ENCODE measurements at places on chromosomes 7 and 10.
A peak's percentile ranks its signal among the peaks of the same experiment; 100 is the strongest.

DNA sequence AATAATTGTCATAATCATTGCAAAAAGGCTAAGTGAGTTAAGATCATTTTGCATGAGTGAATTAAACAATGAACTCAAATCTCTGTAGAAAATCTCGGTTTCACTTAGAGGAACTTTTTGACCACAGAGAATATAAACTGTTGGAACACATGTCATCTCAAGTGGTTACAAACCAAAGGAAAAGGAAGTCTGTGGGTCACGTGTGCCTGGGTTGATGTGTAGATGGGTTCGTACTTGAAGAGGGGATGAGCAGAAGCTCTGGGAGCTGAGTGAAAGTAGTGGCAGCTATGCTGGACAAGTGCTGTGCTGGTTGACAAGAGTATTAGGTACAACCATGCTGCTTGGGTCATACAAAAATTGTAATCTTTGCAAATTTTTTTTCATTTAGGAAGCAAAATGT, 35.0 kb downstream of the GLRX3 start:
- DNase-seq = no peak

- no peak for DNase-seq
These were observed 10.7 kb upstream of the KMT2E start for GRCh38 chr7:105003275-105003674.

DNA sequence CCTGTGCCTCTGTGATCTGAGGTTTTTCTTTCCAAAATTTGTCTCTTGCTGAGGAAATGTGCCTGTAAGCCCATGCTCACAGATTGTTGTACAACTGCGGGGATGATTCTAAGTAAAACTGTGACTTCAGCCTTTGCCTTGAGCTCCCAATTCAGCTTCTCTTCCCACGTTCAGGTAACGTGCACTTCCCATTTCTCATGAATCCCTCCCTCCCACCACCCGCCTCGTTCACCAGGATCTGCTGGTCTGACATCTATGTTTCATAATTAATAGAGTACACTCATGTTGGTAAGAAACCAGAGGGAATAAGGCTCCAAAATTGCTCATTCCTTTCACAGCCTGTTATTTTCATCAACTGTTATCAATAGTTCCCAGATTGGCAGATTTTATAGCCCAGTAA, 332.6 kb upstream of the TPK1 start:
- no peak for DNase-seq

- no peak for DNase-seq
These were observed 114.2 kb downstream of the SFMBT2 start for GRCh38 chr10:7296648-7297047.

DNA sequence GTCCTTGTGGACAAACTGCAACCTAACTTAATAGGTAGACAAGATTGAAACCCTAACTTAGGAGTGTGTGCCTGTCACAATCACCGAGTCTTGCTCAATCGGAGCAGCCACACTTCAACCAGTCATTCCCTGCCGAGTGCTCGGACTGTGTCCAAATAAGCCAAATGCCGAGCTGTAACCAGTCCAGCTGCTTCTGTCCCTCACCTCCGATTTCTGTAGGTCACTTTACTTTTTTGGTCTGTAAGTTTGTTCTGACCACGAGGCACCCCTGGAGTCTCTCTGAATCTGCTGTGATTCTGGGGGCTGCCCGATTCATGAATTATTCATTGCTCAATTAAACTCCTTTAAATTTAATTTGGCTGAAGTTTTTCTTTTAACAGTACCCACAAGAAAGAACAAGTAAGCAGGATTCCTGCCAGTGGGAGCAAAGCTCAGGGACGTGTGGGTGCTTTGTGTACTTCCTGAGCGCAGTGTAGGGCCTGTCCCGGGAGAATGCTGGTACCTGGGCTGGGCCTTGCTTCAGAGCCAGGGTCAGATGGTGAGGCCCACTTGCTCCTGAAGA, 140.1 kb downstream of the ACTR3B start:
- no peak for DNase-seq

DNA sequence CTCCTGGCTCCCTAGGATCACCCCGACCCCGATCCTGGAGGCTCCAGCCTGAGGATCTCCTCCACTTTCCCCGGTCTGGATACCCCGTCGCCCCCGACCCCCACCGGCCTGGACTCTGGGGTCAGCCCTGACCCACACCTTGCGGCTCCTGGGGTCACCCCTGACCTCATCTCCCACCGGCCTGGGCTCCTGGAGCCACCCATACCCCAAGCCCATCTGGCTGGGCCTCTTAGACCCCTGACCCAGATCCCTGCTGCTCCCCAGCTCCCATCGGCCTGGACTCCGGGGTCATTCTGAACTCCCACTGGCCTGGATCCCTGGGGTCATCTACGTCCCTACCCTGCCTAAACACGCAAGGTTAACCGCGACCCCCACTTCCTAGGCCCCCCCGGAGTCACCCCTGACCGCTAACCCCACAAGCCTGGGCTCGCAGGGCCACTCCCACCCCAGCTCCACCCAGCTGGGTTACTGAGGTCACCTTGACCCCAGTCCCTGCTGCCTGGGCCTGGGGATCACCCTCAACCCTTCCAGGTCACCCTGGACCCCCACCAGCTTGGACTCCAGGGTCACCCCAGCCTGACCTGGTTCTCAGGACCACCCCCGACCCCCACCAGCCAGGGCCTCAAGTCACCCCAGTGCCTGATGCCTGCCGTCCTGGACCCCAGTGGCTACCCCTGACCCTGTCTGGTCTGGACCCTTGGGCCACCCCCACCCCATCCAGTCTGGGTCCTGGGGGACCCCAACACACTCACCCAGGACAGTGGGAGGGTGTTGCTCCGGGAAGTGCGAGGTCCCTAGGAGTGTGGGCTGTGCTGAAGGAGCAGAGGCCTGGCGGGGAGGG, 1.2 kb downstream of the FOXK1 start:
- DNase-seq = no peak

GRCh38 chr7:5195157-5195556, 5.1 kb downstream of the WIPI2 start:
- DNase-seq = no peak

DNA sequence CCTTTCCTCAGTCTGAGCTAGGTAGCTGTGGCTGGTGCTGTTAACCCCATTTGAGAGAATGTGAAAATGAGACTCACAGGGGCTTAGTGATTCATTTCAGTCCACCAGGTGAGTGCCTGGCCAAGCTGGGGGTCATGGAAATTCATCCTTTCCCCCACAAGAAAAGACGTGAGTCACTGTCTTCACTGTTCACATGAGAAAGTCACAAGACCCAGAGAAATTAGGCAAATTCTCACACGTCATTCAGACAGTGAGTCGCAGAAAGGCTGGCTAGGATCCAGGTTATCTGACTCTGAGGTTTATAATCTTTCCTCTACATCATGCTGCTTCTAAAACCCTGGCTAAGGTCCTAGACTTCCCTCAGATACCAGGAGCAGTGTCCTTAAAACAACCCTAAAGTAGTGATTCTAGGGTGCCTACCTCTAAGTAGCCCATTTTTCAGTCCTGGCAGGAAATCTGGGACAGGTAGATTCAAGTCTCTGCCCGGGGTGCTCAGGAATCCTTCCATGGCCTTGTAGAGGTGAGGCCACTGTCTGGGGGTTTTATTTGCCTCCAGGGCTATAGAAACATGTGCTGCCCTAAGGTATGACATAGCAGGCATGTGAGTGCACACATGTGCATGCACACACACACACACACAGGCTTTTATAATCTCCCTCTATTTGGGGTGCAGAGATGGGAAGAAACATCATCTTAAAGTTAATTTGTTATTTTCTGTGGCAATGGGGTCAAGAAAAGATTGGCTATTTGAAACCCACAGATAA, 427.9 kb upstream of the CELF2 start:
- DNase-seq = no peak

DNA sequence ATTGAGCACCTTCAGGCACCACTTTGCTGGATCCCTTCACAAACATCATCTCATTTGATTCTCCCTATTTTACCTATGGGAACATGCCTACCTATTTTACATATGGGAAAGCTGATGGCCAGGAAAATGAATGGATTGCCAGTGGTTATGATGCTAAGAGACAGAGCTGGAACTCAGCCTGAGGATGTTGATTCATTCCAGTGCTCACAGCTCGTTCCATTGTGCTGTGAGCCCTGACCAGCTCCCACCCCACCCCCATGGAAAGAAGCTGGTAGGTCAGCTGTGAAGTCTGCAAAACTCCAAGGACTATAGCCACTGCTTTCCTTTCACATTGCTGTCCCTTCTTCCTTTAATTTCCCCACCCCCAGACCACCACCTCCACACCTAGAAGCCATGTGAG, 9.6 kb downstream of the UBTD1 start:
- no peak for DNase-seq

GRCh38 chr7:109094-109493, 83.3 kb upstream of the FAM20C start:
- DNase-seq = no peak

- DNase-seq = no peak
These were observed 112.4 kb downstream of the ELMO1 start for GRCh38 chr7:37336259-37336658.

- DNase-seq = no peak
These were observed 67.2 kb upstream of the LRGUK start for GRCh38 chr7:134059921-134060320.

GRCh38 chr10:70418229-70418628, 14.3 kb downstream of the EIF4EBP2 start:
- DNase-seq = no peak

GRCh38 chr10:49393757-49394156, 2.1 kb downstream of the DRGX start:
- DNase-seq = no peak

DNA sequence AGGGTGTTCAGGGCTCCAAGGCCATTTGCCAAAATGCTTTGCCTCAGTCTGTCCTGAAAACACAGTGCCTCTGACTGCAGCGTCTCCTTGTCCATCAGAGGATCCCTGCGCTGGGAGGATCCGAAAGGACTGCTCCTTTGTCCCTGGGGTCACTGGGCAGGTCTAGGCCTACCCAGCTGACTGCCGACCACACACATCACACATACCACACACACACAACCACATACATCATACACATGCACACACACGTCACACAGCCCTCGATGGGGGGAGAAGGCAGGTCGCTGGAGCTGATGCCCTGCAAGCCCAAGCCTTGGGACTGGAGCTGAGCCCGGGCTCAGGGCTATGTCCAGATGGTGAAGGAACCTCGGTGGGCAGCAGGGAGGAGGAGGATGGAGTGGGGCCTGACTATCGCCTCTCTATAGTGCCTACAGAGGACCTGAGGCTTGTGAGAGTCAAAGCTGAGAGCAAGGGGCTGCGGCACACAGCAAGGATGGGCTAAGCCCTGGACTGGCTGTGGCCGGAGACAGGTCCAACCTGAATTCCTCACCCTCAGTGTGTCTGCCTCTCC, 29.1 kb downstream of the GPRIN2 start:
- no peak for DNase-seq

DNA sequence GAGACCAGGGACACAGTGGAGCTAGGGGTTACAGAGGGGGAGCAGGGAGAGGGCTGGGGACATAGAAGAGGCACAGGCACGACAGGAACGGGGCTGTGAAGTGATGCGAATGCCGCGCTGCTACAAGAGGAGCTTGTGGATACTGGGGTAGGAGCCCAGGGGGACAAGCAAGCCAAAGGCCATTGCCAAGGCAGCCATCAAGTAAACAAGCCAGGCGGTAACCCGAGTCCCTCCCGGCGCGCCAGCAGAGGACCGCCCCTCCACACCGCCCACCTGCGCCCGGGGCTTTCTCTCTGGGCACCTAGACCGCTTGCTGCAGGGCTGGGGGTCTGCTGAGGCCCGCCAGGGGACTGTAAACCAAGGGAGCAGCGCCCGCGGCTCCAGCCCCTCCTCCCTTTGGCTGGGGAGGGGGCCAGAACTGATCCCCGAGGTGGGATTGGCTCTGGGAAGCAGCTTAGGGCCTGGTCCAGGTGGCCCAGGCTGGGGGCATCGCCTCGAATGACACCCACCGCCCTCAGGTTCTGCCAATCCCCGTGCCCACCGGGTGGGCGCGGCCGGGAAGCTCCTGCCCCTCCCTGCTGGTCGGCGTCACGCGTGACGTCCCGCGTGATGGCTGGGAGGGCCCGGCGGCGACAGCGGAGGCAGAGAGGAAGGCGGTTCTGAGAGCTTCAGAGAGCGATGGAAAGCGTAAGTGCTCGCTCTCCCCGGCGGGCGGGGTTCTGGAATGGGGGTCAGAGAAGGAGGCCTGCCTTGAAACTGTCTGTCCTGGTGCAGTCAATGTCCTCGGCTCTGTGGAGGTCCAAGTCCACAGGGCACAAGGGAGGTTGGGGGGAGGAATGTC, 982 bp downstream of the SFXN3 start:
- no peak for DNase-seq

GRCh38 chr10:109668154-109668665, 255.1 kb downstream of the XPNPEP1 start:
- no peak for DNase-seq

- DNase-seq = no peak
These were observed 184.0 kb downstream of the DIP2C start for GRCh38 chr10:505419-505818.

GRCh38 chr7:41403291-41403690, 299.6 kb downstream of the INHBA start:
- no peak for DNase-seq

GRCh38 chr7:149205690-149206381, 10.5 kb downstream of the ZNF282 start:
- no peak for DNase-seq

- no peak for DNase-seq
These were observed 393.4 kb upstream of the MKI67 start for GRCh38 chr10:128519581-128519980.

DNA sequence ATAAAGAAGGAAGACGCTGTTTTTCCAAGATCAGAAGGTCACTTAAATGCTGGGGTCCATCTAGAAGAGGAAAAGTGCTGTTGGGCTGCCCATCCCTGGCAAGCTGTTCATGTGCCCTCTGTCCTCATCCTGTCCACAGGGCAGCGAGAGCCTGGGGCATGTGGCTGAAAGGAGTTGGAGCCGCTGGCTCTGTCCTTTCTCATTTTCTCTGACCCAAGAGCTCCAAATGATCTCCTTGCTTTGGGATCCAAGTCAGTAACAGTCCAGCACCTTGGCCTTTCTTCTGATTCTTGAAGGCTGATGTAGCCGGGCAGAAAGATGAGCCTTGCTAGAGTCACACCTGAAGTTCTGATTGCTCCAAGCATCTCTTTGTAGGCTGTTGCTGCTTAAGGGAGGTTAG, 44.4 kb downstream of the SPDYE5 start:
- DNase-seq = peak; percentile 24

DNA sequence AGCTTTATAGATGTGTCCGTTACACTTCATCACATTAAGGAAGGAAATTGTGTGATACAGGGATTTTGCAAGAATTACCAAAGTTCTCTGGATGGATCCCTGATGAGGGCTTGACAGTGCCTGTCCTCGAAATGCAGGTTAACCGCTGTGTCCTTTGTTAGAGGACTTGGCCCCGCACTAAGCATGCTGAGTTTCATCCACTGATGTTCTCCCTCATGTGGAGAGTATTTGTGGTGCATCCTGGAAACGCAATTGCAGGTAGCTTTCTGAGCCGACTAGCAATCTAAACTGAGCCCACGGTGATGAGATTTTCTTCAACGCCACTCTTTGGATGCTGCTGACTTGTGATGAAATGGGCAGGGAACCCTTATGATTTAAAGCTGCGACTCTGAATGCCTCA, 71.9 kb upstream of the STK17A start:
- DNase-seq = no peak

GRCh38 chr10:102405632-102406031, 10.1 kb downstream of the NFKB2 start:
- DNase-seq = no peak

GRCh38 chr10:619710-620109, 69.8 kb downstream of the DIP2C start:
- DNase-seq = no peak

GRCh38 chr7:22675917-22676343, 51.1 kb upstream of the IL6 start:
- DNase-seq = no peak
